Posterior cingulate gyrus (tissue), 11 donors: ENCODE measurements at places on chromosomes 4 and X.

GRCh38 chr4:168634276-168634802 lies 137.5 kb downstream of the PALLD start:
- DNase-seq: no peak

DNA sequence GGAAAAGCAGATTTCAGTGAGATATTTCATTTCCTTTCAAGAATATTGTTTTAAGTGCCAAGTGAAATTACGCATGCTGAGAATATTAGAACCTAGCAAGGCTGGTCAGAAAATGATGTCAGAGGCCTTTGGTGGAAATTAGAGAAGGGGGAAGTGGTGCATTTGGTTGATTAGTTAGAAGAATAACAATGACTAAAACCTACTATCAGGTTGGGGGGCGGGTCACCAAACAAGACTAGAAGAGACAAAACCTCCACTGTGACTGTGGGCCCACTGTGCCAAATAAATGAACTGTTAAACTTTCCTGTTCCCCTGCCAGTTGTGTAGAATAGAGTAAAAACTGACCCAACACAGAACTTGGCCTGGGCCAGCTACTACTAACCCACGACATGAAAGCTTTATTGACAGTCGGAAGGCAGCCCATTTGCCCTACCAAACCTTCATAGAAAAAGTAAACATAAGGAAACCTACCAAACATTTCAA lies 2.9 kb downstream of the RAPGEF2 start:
- no peak for DNase-seq

DNA sequence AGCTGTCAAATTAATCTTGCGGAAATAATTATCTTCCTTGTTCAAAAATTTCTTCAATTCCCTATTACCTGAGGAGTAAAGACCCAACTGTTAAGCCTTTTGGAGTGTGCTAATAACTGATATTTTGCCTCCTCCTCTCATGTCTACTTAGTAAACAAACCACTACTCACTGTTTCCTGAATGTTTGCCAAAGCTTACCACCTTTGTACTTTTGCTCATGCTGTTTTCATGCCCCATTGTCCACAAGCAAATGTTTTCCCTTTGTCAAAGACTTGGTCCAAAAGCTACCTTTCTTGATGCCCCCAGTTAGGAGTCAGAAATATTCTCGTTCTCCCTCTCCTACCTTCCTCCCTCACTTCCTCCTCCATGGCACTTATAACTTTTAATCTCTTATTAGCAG lies 226.1 kb downstream of the ENOX2 start:
- no peak for DNase-seq

DNA sequence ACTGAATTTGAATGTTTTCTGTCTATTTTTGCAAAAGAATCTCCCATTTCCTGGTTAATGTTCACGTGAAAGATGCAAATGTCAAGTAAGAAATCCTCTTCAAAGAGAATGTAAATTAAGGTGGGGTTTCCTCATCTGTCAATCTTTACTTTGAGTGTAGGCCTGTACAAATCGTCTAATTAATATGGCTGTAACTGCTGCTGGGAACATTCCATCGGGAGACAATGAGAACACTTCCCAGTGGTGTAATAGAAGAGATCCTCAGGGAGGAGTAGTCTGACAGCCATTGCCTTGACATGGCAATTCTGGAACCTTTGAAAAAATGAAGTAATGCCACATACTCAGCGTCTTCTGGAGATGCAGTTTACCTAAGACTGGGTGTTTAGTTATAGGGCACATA lies 3.7 kb downstream of the EREG start:
- no peak for DNase-seq

DNA sequence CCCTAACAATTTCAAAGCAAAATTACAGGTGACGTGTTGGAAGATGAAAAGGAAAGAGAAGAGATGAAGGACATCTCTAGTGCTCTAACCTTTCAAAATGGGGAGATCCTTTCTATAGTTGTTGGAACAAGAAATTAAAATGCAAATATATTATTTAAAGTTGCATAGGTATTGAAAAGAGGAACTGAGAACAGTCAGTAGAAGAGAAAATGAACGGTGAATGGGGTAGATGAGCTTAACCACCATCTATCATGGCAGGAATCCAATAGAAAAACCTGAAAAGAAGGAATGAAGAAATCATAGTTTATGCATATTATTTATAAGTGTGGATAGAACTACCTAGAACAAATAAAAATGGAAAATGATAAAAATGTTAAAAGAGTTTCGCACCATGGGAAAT lies 42.0 kb downstream of the ANXA5 start:
- DNase-seq: no peak

GRCh38 chr4:129218897-129219296 lies 122.9 kb downstream of the C4orf33 start:
- no peak for DNase-seq

GRCh38 chr4:141501931-141502330 lies 134.5 kb upstream of the IL15 start:
- DNase-seq: no peak

DNA sequence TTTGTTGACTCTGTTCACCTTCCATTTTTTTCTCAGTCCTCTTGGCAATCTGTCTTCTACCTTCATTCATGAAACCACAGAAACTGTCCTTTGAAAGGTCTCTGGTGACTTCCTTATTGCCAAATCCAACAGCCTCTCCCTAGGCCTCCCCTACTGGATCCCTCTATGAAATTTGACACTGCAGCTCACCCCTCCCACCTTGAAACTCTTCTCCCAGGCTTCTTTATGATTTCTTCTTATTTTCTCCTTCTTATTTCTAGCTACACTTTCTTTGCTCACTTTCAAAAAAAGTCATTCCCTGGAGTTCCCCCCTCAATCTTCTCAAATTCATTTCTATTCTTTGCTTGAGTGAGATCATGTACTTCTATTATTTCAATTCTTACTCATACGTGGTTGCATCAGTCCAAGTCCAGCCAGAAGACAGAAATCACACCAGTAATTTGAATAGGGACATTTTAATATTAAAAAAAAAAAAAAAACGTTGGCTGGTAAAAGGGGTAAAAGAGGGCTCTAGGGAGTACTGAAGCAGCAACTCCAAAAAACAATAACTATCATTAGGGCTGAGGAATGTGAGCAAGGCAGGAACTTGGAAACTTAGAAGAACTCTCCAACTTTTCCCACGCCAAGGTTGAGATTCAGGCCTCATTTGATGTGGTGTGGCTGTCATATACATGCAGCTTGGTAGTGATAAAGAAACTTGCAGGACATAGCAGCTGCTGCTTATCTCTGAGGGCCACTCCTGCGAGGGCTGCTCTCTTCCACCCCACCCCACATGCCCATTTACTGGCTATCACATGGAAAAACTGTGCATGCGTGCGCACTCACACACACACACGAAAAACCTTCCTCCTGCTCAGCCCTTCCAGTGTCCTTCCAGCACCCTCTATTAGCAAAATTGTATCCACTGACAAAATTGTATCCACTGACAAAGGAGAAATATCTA lies 169.8 kb upstream of the GALNT7 start:
- no peak for DNase-seq

DNA sequence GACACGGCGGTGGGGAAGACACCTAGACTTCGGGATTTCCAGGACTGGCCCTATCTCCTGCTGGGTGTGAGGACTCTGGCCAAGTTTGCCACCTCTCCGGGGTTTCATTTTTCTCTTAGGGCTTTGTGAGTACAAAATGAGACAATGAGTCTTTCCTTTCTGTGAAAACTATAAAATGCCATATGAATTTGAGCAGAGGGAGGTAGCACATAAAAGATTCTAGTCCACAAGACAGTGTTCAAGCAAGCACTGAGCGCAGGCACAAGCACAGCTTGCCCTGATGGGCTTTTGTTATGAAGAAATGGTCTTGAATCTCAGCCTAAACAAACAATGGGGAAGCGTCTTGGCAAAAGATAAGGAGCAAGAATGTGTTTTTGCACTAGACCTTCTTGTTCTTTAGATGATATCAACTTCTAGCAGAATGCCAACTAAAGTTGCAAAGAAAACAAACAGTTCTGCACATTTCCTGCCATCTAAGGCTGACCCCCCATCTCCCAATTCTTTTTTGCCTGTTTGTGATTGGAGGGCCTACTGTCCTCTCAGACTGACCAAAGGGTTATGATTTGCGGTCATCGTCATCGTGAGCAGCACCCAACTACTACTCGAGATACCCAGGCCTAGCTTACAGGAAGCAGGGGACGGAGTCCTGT lies 73.0 kb upstream of the ZNF518B start:
- DNase-seq: no peak

- no peak for DNase-seq
Observed at GRCh38 chrX:1006156-1006730, 206.2 kb downstream of the CRLF2 start.

- DNase-seq: no peak
Observed at GRCh38 chr4:70838204-70838603, 1.5 kb downstream of the GRSF1 start.

GRCh38 chr4:184039963-184040383 lies 134.9 kb downstream of the STOX2 start:
- no peak for DNase-seq

DNA sequence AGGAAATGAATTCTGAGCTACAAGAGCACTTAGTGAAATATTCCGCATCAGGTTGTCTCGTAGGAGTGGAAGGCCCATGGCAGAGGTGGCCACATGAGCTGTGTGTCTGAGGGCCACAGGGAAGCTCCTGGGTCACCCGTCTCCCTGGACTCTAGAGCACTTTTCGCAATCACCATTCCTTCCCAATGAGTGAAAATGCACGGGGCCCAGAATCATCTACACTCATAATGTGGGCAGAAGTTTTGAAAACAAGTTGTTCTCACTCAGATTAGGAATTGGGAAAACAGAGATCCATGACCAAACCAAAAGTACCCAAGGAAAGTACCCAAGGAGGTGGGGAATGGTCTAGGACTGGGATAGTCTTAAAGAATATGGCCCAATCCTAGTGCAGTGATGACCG lies 94.4 kb downstream of the SCD5 start:
- DNase-seq: no peak

DNA sequence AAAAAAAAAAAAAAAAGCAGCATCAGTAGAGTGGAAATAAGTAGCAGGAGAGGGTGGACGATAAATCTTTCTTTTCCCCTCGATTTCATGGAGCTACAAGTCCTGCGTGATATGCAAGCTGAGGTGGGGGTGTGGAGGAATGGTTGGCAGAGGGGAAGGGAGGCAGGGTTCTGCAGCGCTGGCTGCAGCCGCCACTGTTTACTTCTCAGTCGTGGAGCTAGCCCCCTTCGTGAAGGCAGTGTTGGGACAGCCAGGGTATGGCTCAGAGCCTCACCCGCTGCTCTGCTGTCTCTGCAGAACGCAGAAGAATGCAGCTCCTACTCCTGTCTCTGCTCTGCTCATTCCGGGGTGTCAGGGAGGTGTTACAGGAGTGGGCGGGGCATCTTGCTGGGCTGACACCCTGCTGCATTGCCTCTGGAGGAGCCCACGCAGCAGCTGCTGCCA lies 140.6 kb downstream of the GPM6A start:
- DNase-seq: peak; percentile 29

GRCh38 chrX:122133478-122133877 lies 1050.6 kb upstream of the GRIA3 start:
- no peak for DNase-seq

DNA sequence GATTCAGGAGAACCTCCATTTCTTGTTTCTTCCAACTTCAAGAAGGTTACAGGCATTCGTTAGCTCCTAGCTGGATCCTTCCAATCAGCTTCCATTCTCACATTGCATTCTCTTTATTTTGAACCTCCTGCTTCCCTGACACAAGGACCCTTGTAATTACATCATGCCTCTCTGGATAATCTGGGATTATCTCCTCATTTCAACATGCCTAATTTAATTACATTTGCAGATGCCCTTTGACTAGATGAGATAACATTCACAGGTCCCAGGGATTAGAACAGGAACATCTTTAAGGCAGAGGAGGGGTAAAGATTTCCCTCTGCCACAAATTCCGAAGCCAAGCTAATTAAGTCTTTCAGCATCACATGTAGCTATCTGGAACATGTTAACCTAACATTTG lies 753.8 kb upstream of the PCDH7 start:
- DNase-seq: no peak

GRCh38 chrX:25536307-25536970 lies 520.7 kb upstream of the ARX start:
- no peak for DNase-seq

DNA sequence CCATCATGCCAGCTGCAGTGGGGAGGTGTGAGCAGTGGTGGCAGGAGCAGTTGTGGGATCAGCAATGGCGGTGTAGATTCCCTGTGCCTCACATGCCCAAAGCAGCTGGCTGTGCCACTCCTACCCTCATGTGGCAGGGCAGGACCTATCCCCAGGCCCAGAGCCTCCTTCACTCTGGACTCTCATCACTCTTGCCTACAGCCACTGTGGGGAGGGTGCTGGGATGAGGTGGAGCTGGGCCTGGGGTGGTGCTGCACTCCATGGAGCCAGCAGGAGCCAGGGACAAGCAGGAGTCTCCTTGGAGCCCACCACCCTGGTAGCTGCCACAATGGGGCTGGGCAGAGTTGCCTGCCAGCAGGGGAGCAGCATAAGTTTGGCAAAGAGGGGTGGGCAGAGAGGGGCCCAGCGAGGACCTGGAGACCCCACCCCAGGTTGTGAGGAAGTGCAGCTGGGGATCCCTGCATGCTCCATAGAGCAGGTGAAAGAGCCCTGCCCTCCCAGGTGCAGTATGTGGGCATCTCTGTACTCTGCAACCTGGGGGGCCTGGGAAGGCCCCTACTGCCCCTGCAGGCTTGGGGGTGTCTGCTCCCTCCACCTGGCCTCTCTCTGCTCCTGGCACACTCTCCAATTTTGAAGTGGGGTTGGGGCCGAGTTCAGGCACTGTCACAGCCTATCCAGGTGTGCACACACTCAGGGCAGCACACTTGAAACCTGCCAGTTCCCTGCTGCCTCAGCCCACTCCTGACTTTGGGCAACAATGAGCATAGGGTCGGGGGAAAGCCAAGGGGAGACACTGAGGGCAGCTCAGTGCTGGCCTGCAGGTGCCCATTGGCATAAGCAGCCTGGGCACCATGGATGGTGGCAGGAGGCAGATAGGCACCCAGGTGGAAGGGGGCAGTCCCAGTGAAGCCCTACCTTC lies 74.0 kb upstream of the INTU start:
- DNase-seq: no peak

GRCh38 chr4:38734911-38735310 lies 47.9 kb downstream of the TLR10 start:
- DNase-seq: no peak

DNA sequence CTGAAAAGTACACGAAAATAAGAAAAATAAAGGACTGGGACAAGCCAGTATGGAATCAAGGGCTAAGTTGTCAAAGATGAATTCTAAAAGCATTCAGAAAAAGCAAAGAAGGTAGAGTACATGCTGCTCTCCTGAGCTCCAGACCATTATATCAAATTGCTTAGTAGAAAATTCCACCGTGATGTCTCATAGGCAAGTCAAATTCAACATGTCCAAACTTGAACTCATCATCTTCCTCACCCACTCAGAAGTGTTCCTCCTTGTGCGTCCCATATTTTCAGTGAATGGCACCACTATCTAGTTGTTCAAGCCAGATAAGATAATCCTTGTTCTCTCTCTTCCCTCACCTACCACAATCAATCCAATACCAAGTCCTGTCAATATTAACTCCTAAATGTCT lies 37.5 kb upstream of the IL13RA2 start:
- DNase-seq: no peak

- DNase-seq: no peak
Observed at GRCh38 chr4:8297141-8297601, 27.6 kb downstream of the HTRA3 start.

- no peak for DNase-seq
Observed at GRCh38 chr4:83153417-83153816, 38.9 kb upstream of the PLAC8 start.
